ENCODE measurements at places on chromosomes 5 and 9. TPM values are rescaled to one million over a fixed set of nuclear protein-coding genes. Genes with fewer than 3 reads are reported as not detected.
A peak's percentile ranks its signal among the peaks of the same experiment; 100 is the strongest.

DNA sequence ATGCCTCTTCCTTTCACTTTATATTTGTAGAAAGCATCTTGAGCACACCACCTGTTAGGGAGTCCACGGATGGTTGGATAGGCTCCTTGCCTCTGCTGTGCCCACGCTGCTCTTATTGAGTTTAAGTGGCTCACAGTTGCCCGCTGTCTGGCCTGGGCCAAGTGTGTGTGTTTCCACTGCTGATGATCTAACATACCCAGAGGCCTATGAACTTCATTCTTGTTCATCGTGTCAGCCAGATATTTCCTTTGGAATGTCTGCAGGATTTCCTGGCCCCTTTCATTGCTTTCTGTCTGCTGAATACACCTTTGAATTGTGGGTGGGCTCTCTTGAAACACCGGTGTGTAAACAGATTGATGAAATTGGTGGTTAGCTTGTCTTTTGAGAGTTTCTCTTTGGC, 46.6 kb downstream of the MVB12B start:
- H3K4me1 ChIP-seq, result peaks cover 21% of the 10 kb centered on the region
- no peak overlapping the region for H3K27ac ChIP-seq
- H3K27me3 ChIP-seq, result no peaks in the 10 kb centered on the region
- no peak overlapping the region for H3K4me3 ChIP-seq
- no peaks in the 10 kb centered on the region for H3K36me3 ChIP-seq

DNA sequence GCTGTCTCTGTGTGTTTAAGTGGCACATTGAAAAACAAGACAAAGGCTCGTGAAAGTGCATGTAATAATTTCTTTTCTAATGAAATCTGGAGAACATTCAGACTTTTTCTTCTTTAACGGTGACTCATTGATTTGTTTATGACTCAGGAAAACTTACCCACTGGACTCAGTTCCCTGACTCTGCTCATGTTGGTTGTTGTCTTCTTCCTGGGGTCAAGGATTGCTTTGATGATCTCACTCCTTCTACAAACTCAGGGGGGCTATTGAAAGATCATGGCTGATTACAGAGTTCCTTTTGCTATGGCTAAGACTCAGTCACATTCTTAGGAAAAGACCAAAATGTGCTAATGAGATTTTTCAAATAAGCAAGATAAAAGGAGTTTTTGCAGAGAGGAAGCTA, 141.1 kb upstream of the DAP start:
- no peaks in the 10 kb centered on the region for H3K36me3 ChIP-seq
- H3K27me3 ChIP-seq, result peaks cover 10% of the 10 kb centered on the region
- H3K4me1 ChIP-seq, result no peaks in the 10 kb centered on the region
- DNase-seq, result no peak
- no peak overlapping the region for H3K4me3 ChIP-seq

DNA sequence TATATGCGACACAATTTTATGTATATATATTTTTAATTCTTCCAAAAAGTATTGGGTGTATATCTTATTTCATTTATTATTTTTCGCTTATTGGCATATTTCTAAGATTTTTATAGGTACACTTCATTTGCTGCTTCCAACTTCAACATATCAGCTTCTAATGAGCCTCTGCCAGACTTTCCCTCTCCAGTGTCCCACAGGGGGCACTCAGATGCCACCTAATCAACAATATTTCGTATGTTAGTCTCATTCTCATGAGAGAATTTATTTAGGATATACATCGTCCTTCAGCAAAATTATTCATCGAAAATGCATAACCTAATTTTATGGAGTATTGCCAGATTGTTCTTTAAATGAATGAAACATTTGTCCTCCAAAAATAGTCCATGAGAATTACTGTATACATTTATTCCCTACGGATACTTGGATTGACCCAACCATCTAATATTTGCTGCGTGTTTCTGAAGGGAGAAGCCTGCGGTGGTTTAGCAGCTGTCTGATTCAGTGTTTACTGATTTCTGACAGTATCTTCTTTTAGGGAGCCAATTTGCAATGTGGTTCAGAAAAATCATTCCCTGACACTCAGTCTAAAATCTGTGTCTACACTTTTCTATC, 100.6 kb upstream of the SELENOP start:
- no peak overlapping the region for H3K27ac ChIP-seq
- DNase-seq, result peak; percentile 66
- no peak overlapping the region for H3K4me3 ChIP-seq

GRCh38 chr5:14522721-14523120, 58.9 kb upstream of the OTULINL start:
- H3K4me1 ChIP-seq, result no peaks in the 10 kb centered on the region
- DNase-seq, result no peak
- no peak overlapping the region for H3K4me3 ChIP-seq
- no peak overlapping the region for H3K27ac ChIP-seq

DNA sequence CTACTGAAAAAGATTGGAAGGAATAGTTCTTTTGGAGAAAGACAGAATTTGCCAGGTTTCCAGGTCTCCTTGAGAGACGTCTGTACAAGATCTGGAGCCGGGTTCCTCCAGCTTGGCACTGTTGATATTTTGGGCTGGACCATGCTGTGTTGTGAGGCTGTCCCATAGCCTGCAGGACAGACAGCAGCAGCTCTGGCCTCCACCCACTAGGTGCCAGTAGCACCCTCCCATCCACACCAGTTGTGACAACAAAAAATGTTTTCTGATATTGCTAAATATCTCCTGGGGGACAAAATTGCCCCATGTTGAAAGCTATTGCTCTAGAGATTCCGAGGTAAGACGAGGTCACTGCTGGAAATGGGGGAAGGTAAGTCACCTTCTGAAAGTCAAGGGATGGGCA, 287.7 kb upstream of the DAP start:
- H3K4me1 ChIP-seq, result no peaks in the 10 kb centered on the region
- DNase-seq, result no peak
- no peak overlapping the region for H3K4me3 ChIP-seq
- no peaks in the 10 kb centered on the region for H3K27me3 ChIP-seq

DNA sequence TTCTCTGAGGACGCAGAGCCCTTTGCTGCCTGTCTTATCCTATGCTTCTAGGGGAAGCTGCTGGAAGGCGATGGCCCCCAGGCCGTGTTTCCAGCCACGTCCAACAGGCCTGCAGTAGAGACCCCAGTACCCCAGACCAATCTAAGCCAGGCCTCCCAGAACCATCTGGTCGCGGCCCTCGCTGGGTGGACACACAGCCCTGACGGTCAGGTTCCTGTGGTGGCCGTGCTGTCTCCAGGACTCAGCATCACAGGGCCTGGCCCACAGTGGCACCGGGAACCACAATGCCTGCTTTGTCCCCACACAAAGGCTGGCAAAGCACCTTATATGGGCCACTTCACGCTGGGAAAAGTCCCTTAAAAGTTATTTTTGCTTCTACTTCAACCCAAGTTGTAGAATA, 44.5 kb downstream of the SEMA4D start:
- peaks cover 88% of the 10 kb centered on the region for H3K36me3 ChIP-seq
- H3K27me3 ChIP-seq, result no peaks in the 10 kb centered on the region
- no peak for DNase-seq
- H3K27ac ChIP-seq, result peak overlapping the region; percentile 84
- H3K4me3 ChIP-seq, result no peak overlapping the region

GRCh38 chr5:83475391-83475863, 3.9 kb downstream of the VCAN start:
- H3K4me3 ChIP-seq, result no peak overlapping the region
- peaks cover 38% of the 10 kb centered on the region for H3K4me1 ChIP-seq
- H3K27me3 ChIP-seq, result peaks cover 65% of the 10 kb centered on the region
- no peak for DNase-seq
- no peak overlapping the region for H3K27ac ChIP-seq

- no peaks in the 10 kb centered on the region for H3K4me1 ChIP-seq
- no peak overlapping the region for H3K4me3 ChIP-seq
- no peaks in the 10 kb centered on the region for H3K36me3 ChIP-seq
- DNase-seq, result no peak
These were observed 216.9 kb upstream of the TLX3 start for GRCh38 chr5:171092194-171092593.

GRCh38 chr9:133991964-133992779, at the start of gene VAV2:
Gene VAV2, minus strand, starts transcription at chr9:133992324. Its CDS starts 46 bp downstream, at chr9:133992278.
- H3K36me3 ChIP-seq, result no peaks in the 10 kb centered on the region
- peaks cover 7% of the 10 kb centered on the region for H3K27me3 ChIP-seq
- H3K4me3 ChIP-seq, result peak within 1 kb of the TSS; percentile 65
- no peak within 1 kb of the TSS for H3K27ac ChIP-seq
- H3K4me1 ChIP-seq, result peaks cover 5% of the 10 kb centered on the region
- DNase-seq, result peak; percentile 56

The EQTN gene
- not detected for total RNA-seq

- peaks cover 25% of the 10 kb centered on the region for H3K4me1 ChIP-seq
- H3K27ac ChIP-seq, result no peak overlapping the region
- no peaks in the 10 kb centered on the region for H3K36me3 ChIP-seq
- DNase-seq, result peak; percentile 23
These were observed 52.1 kb downstream of the C9orf50 start for GRCh38 chr9:129568560-129569501.

The RFESD gene
- 5.1 TPM for total RNA-seq

DNA sequence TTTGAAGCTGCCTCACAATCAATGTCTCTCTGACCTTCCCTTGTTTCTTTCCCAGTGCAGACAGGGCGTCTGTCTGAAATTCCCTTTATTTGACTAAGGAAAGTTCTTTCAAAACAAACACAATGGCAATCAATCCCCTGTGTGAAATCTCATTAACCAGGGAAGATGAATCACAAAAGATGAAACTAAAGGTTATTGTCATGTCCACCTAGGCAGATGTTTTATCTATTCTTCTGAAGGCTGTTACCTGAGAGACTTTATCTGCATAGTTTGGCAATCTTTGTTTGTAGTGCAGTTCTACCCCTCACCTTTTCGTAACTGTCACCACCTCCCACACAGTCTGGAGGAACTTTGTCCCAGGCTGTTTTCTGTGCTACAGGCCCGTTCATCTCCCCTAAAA, 217.5 kb upstream of the RIOK2 start:
- H3K4me3 ChIP-seq, result no peak overlapping the region
- no peaks in the 10 kb centered on the region for H3K36me3 ChIP-seq
- no peaks in the 10 kb centered on the region for H3K4me1 ChIP-seq
- no peak for DNase-seq
- no peak overlapping the region for H3K27ac ChIP-seq

The KCNV2 gene
- total RNA-seq, result not detected

The CARD6 gene
- 3.0 TPM for total RNA-seq

DNA sequence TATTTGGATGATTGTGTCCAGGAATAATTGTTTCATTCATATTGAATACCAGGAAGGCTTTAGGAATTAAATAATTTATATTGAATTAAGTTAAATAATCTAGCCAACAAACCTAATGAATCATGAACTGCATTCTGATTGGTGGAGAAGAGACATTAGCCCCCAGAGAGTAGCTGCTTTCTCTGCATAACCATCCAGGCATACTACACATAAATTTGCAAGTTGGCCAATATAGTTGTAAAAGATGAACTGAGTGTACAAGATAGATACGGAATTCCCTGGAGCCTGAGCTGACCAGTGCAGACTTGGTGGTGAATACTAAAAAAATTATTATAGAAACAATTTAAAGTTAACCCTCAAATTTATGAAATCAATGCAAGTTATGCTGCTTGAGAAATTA, 311.8 kb upstream of the KIF2A start:
- H3K27ac ChIP-seq, result no peak overlapping the region
- H3K27me3 ChIP-seq, result no peaks in the 10 kb centered on the region
- H3K4me1 ChIP-seq, result no peaks in the 10 kb centered on the region
- DNase-seq, result no peak
- no peak overlapping the region for H3K4me3 ChIP-seq

- no peak overlapping the region for H3K4me3 ChIP-seq
- no peak for DNase-seq
- H3K4me1 ChIP-seq, result no peaks in the 10 kb centered on the region
- no peaks in the 10 kb centered on the region for H3K36me3 ChIP-seq
- no peak overlapping the region for H3K27ac ChIP-seq
These were observed 78.3 kb upstream of the SEMA6A start for GRCh38 chr5:116652903-116653302.

- no peak for DNase-seq
- H3K27ac ChIP-seq, result no peak overlapping the region
- H3K27me3 ChIP-seq, result no peaks in the 10 kb centered on the region
These were observed 17.6 kb downstream of the ECM2 start for GRCh38 chr9:92518199-92518598.
